ENCODE measurements at places on chromosomes 13 and 19.

DNA sequence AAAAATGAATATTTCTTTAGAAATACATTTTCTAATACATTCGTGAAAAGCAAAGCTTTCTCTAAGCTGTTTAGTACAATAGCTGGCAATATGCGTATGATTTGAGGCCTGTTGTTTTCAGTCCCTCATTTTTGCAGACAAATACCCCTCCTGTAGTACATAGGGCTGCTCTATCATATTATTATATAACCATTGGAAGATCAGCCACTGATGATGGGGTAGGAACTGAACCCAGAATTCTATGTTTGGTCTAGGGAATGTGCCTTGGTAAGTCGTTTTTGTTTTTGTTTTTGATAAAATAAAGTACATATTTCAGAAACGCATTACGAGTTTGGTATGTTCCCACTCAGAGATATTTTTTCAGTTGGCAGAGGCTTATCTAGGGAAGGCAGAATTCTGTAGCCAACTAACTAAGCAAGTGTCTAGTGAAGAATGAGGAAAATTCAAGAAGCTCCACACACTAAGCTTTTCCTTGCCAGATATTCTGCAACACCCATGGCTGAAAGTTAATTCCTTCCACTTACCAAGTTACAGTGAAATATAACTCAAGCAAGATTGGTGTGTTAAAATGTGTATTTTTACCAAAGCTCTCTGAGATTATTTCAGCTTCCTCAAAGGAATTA is 656.9 kb upstream of the MIR17HG start:
- no peak overlapping the region for H3K4me3 ChIP-seq
- no peak for DNase-seq
- H3K36me3 ChIP-seq = no peaks in the 10 kb centered on the region
- no peak overlapping the region for H3K27ac ChIP-seq

DNA sequence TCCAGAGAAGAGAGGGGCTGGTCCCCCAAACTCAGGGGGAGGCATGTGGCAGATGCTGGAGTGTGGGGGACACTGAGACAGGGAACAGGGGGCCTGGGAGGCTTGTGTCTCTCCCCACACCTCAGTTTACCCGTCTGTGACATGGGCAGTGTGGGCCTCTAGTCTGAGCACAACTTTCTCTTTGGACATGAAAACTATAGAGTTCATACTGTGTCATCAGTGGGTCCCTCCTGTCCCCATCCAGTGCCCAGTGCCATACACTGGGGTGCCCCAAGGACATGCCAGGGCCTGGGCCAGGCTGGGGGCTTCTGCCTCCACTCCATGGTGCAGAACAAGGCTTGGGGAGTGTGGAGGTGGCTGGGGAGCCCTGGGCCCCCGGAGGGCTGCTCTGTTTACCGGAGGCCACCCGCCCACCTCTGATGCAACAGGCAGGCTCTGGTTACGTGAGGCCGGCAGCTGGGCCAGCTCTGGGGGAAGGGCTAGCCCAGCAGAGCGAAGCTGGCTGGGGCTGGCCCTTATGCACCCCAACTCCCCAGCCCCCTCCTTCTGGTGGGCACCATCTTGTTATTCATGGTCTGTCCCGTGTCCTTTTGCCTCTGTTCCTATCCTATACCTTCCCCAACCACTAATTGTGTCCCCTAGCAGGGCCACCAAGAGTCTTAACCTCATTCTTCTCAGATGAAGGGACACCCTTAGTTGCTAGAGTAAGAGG is 1.9 kb upstream of the MEF2B start:
- DNase-seq = peak; percentile 69
- H3K36me3 ChIP-seq = no peaks in the 10 kb centered on the region
- peaks cover 10% of the 10 kb centered on the region for H3K4me1 ChIP-seq
- H3K27ac ChIP-seq = peak overlapping the region; percentile 79
- no peak overlapping the region for H3K4me3 ChIP-seq

- H3K27ac ChIP-seq = peak overlapping the region; percentile 92
- peak overlapping the region; percentile 87 for H3K4me3 ChIP-seq
- DNase-seq = no peak
- no peaks in the 10 kb centered on the region for H3K36me3 ChIP-seq
- peaks cover 68% of the 10 kb centered on the region for H3K27me3 ChIP-seq
- peaks cover 17% of the 10 kb centered on the region for H3K4me1 ChIP-seq
Observed at GRCh38 chr19:31347828-31348392, 1.3 kb downstream of the TSHZ3 start.

- peak overlapping the region; percentile 44 for H3K27ac ChIP-seq
- DNase-seq = peak; percentile 47
- no peak overlapping the region for H3K4me3 ChIP-seq
Observed at GRCh38 chr19:53626976-53627375, 4.8 kb upstream of the DPRX start.

DNA sequence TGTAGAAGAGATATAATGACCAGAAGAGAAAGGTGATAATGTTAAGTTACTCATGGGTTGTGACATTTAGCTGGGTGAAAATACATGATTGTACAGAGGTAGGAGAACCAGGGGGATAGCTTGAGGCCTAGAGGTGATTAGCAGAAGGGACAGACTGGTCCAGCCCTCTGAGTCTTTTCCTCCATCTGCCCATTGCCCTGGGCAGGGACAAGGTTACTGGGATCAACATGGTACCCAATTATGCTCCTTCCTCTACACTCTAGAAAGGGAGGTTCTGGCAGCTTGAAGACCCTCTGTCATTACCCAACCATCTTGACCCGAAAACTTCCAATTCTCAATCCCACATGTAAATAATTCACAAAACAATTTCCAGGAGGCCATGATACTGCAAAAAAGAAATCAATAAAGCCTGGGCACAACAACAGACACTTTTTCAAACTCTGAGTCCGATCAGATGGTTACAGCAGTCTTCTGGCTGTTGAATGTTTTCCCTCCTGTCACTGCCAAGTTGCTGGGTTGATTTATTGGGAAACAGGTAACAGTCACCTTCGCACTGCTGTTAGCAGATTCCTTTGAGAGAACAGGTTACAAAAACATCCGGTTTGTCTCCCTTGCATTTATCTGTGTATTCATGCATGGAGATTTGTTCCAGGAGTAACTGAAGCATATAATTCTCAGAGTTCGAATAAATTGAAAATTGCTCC is 239.1 kb upstream of the HTR2A start:
- H3K27me3 ChIP-seq = no peaks in the 10 kb centered on the region
- no peaks in the 10 kb centered on the region for H3K4me1 ChIP-seq
- no peak for DNase-seq
- no peaks in the 10 kb centered on the region for H3K36me3 ChIP-seq
- H3K4me3 ChIP-seq = no peak overlapping the region

DNA sequence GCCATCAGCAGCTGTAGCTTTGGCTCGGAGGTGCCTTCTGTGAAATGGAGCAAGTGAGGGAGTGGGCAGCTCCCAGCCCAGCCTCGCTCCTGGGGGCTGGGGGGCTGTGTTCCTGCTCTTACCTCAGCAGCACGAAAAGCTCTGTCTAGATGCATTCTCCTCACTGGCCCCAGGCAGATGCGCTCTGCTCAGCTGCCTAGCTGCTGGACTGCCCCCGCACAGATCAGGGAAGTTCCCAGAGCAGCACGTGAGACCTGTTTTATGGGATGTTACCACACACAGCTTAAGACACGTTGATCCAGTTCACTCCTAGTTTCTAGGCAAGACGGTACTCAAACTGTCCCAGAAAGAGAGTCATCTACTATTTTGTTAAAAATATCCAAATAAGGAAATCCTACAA is 13.6 kb downstream of the LCP1 start:
- DNase-seq = peak; percentile 75
- no peak overlapping the region for H3K4me3 ChIP-seq
- H3K4me1 ChIP-seq = peaks cover 4% of the 10 kb centered on the region
- no peaks in the 10 kb centered on the region for H3K36me3 ChIP-seq
- peak overlapping the region; percentile 72 for H3K27ac ChIP-seq
- H3K27me3 ChIP-seq = no peaks in the 10 kb centered on the region

- no peak for DNase-seq
- no peaks in the 10 kb centered on the region for H3K36me3 ChIP-seq
- H3K4me1 ChIP-seq = no peaks in the 10 kb centered on the region
- no peak overlapping the region for H3K4me3 ChIP-seq
- no peaks in the 10 kb centered on the region for H3K27me3 ChIP-seq
- H3K27ac ChIP-seq = no peak overlapping the region
Observed at GRCh38 chr13:100483841-100484381, 104.7 kb downstream of the GGACT start.

DNA sequence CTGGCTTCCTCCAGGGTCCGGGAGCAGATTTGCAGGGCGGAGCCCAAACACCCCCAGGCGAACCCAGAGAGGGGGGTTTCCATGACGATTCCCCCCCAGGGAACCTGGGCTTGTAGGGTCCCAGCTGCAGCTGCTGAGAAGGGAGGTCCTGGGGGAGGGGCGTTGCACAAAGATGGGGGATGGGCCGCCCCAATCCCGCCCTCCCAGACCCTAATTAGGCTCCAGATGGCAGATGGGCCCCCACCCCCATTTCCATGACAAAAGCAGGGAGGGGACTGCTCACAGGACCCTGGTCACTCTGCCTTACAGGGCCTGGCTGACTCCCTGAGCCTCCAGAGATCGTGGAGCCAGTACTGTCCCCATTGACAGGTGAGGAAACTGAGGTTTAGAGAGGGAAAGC is 15.2 kb downstream of the ELAVL3 start:
- no peaks in the 10 kb centered on the region for H3K36me3 ChIP-seq
- no peaks in the 10 kb centered on the region for H3K4me1 ChIP-seq
- no peak overlapping the region for H3K4me3 ChIP-seq
- no peaks in the 10 kb centered on the region for H3K27me3 ChIP-seq

GRCh38 chr19:58395220-58395978 is at the start of gene RNF225:
TSS of gene RNF225 (plus strand) at chr19:58395656. CDS start at chr19:58396090, 434 bp downstream.
- no peaks in the 10 kb centered on the region for H3K36me3 ChIP-seq
- H3K4me1 ChIP-seq = peaks cover 6% of the 10 kb centered on the region
- peak; percentile 46 for DNase-seq
- H3K27me3 ChIP-seq = peaks cover 8% of the 10 kb centered on the region
- H3K4me3 ChIP-seq = no peak within 1 kb of the TSS
- no peak within 1 kb of the TSS for H3K27ac ChIP-seq

GRCh38 chr19:39193803-39194202 is 3.0 kb upstream of the NCCRP1 start:
- peaks cover 27% of the 10 kb centered on the region for H3K27me3 ChIP-seq
- H3K4me3 ChIP-seq = no peak overlapping the region
- H3K36me3 ChIP-seq = no peaks in the 10 kb centered on the region
- DNase-seq = peak; percentile 68
- H3K27ac ChIP-seq = no peak overlapping the region

- no peaks in the 10 kb centered on the region for H3K27me3 ChIP-seq
- no peaks in the 10 kb centered on the region for H3K36me3 ChIP-seq
- DNase-seq = no peak
- H3K4me3 ChIP-seq = no peak overlapping the region
Observed at GRCh38 chr13:23824371-23824770, 64.8 kb downstream of the MIPEP start.

DNA sequence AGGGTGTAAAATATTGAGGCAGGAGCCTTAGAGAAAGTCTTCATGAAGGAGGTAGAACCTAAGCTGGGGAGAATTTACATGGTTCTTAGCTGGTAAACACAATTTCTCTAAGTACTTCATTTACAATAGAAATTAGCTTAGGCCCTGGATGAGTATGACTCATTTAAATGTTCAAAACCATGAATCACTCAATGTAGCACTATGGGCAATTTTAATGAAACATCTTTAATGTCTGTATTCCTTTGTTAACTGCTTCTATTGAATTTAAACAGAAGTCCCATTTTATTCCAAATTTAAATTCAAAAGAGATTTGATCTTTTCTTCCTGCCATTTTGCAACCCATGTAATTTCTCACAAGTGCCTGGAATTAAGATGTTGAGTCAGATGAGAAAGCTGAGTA is 252.1 kb downstream of the RFC3 start:
- H3K4me3 ChIP-seq = no peak overlapping the region
- no peaks in the 10 kb centered on the region for H3K4me1 ChIP-seq
- H3K27me3 ChIP-seq = no peaks in the 10 kb centered on the region
- DNase-seq = no peak

DNA sequence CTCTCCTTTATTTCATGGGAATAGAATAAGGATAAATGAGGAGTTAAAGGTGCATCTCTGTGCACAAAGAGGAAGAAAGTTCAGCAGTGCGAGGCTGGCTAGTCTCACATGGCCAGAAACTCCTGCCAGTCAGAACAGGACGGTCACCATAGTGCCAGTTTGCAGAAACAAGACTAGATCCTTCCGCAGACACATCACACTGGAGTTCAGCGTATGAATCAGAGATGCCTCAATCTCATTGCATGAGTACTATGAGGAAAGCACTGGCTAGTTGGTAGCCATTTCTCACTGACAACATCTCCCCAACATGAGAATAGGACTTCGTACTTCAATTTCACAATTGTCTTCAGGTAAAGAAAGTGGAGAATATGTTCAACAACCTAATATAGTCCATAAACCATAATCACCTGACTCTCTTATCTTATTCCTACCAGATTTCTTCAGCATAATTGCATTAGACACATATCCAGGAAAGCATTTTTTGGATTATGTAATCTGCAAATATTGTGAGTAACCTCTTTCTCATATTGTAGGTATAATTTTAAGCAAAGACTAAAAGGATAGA is 34.9 kb downstream of the RXFP2 start:
- no peaks in the 10 kb centered on the region for H3K27me3 ChIP-seq
- no peak overlapping the region for H3K27ac ChIP-seq
- no peaks in the 10 kb centered on the region for H3K36me3 ChIP-seq

DNA sequence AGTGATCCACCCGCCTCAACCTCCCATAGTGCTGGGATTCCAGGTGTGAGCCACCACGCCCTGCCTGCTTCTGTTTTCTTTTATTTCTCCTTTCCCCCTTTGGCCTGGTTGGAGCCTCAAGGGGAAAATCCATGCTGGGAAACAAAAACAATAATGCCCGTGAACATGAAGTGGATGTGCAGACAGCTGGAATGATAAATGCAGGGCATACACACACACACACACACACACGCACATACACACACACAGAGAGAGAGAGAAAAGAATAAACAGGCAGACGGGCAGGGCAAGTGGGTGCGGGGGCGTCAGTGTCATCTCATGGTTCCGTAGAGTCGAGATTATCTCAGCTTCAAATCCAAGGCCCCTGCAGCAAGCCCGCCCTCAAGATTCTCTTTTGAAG is 4.4 kb upstream of the PLEKHF1 start:
- no peaks in the 10 kb centered on the region for H3K27me3 ChIP-seq
- DNase-seq = no peak
- peaks cover 22% of the 10 kb centered on the region for H3K4me1 ChIP-seq
- no peak overlapping the region for H3K4me3 ChIP-seq
